ENCODE measurements at places on chromosomes 16 and 17.

- peak; percentile 72 for DNase-seq
Measured at GRCh38 chr17:41962768-41963434, 3.7 kb upstream of the CNP start.

- no peak for DNase-seq
Measured at GRCh38 chr16:927931-928330, 42.9 kb downstream of the LMF1 start.

GRCh38 chr17:61249649-61250299 is 149.9 kb upstream of the TBX2 start:
- DNase-seq: no peak

DNA sequence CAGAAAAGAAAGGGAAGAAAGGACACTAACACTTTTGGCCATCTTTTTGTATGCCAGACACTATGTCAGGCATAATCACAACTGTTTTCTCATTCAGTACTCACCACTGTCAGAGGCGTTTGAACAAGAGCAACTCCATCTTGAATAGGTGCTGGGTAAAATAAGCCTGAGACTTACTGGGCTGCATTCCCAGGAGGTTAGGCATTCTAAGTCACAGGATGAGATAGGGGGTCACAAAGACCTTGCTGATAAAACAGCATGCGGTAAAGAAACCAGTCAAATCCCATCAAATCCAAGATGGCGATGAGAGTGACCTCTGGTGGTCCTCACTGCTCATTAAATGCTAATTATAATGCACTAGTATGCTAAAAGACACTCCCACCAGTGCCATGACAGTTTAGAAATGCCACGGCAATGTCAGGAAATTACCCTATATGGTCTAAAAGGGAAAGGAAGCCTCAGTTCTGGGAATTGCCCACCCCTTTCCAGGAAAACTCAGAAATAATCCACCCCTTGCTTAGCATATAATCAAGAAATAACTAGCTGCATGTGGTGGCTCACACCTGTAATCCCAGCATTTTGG is 14.9 kb upstream of the LYRM9 start:
- DNase-seq: no peak

GRCh38 chr16:13811834-13812233 is 108.1 kb upstream of the ERCC4 start:
- no peak for DNase-seq

DNA sequence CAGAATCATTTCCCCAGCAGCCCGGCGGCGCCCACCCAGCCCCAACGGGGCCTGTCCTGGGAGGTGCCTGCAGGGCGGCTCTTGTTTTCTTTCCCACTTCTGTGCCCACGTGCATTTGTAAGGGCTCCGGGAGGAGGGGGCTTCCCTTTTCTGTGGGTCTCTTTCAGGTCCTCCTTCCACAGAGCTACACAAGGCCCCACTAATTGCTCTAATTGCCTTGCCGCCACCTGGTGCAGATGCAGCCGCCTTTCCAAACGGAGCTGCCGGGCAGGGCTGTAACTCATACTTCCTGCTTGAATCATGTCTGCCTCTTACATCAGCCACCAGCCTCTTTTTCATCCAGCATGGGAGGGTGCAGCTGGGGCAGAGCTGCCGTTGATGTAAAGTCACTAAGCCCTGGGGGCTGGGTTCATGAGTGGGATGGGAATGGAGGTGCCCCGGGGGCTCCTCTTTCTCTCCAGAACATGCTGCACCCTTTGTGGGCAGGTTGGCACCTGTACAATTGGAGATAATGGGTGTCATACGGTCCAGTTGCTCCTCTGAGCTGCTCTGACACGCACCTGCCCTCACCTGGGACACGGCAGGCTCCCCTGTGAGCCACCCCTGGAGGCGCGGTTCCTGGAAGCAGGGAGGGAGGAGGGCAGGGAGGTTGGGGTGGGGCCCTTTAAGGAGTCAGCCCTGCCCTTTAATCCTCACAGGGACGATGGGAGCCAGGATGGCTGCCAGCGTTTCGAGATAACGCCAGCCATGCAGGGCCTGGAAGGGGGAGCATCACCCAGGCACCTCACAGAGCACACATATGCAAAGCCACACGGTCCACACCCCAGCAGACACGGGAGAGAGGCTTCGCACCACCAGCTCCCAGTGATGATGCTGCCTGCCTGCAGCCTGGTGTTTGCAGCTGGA is 41.1 kb upstream of the KLHDC4 start:
- DNase-seq: no peak

- DNase-seq: peak; percentile 96
Measured at GRCh38 chr17:7589204-7589868, 558 bp downstream of the SOX15 start.

- DNase-seq: no peak
Measured at GRCh38 chr16:6966925-6967324, 365.7 kb upstream of the RBFOX1 start.

- DNase-seq: no peak
Measured at GRCh38 chr17:68294196-68294555, 2.9 kb downstream of the ARSG start.

Data from posterior cingulate gyrus (tissue), 11 donors.